Umbilical cord (tissue), 2 donors: ENCODE measurements at places on chromosomes 6 and 20. TPM values are rescaled to one million over a fixed set of nuclear protein-coding genes. Genes with fewer than 3 reads are reported as not detected.

The PXDC1 gene
- total RNA-seq: 92.5 TPM

GRCh38 chr6:159062564-159062945 is 17.8 kb upstream of the TAGAP start:
- no peak for DNase-seq

DNA sequence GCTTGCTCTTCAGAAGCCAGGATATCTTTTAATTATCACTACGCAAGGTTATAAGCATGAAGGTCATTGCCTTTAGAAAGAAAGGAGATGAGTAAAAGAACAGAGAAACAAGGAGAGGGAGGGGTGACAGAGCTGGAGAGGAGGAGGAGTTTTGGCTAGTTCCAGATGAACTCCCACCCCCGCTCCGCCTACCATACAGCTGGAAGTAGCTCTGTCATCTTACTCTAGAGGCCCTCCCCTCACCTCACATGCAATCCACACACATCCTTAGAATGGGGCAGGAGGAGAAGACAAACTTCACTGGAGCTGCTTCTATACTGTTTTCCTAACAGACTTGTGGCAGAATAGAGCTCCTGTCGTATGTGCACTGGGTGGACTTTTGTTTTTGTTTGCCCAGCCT is 144.7 kb downstream of the SCML4 start:
- DNase-seq: peak; percentile 42

- DNase-seq: no peak
These were observed 30.8 kb downstream of the BNIP5 start for GRCh38 chr6:36305885-36306284.

DNA sequence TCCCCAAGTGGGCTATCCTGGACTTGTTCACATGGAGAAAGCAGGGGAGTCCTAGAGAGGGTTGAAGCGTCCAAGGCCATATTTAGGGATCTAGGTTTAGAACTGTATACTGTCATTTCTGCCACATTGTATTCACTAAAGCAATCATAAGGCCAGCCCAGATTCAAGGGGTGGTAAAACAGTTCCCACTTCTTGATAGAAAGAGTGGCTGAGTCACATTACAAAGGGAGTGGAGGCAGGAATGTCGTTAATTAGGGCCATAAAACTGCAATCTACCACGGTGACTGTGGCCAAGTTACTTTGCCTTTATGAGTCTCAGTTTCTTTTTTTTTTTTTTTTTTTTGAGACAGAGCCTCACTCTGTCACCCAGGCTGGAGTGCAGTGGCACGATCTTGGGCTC is 7.4 kb upstream of the UBR2 start:
- DNase-seq: no peak

- DNase-seq: no peak
These were observed 32.0 kb downstream of the SMPDL3A start for GRCh38 chr6:122821095-122821494.

DNA sequence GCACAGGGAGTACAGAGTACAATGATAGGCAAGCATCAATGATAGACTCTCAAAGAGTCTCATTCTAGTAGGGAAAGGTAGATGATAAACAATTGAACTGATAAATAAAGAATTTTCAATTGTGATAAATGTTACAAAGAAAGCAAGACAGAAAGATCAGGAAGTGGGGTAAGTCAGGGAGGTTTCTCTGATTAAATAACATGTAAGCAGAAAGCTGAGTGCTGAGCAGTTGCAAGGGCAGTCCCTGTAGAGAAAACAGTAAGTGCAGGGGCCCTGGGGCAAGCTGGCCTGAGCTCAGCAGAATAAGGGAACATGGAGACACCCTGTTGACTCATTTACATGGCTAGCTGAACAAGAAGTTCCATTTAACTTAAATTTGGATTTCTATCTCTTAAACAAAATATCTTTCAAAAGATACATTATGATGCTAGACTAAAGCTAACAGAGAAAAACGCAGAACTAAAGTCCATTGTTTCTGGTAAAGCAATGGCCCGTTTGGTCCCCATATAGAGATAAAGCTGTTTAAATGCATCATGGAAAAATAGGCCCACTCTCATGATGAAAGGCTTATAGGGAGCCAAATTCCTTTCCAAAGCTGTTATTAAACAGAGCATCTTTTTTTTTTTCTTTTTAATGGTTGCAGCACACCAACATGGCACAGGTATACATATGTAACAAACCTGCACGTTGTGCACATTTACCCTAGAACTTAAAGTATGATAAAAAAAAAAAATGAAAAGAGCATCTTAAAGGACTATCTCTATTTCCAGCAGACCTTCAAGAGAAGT is 5.3 kb upstream of the TNFAIP3 start:
- DNase-seq: no peak
